ENCODE measurements at places on chromosomes 3 and 15.

DNA sequence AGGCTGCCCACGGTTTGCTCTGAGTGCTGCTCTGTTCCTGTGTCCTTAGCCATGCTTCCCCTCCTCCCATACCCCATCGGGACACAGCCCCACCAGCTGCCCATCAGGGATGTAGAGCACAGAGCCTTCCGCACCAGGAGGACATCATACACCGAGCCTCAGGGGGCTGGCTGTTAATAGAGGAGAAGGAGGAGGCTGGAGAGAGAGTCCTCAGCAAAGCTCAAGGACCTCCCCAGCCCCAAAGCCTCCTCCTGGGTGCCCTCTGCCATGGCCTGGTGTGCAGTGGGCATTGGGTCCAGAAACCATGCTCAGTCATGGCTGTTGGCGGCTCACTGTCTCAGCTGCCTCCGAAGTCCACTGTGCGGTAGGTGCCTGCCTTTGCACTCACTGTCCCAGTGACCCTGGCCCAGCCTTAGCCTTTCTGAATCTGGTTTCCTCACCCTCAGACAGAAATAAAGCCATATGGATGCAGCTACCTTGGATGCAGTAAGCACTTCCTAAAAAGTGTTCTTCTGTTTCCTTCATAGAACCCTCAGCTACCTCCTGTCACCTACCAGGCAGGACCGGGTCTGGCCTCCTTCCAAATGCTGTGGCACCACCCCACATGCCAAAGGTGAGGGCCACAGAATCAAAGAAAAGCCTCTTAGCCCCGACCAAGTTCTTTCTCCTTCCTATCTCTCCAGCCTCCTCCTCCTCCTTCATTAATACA lies 53.9 kb downstream of the ACAD9 start:
- no peak for DNase-seq

DNA sequence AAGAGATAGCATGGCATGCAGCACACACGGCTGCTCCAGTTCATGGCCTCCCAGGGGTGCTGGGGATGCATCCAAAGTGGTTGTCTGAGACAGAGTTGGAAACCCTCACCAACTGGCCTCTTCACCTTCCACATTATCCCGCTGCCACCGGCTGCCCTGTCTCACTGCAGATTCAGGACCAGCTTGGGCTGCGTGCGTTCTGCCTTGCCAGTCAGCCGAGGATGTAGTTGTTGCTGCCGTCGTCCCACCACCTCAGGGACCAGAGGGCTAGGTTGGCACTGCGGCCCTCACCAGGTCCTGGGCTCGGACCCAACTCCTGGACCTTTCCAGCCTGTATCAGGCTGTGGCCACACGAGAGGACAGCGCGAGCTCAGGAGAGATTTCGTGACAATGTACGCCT lies 4.8 kb downstream of the CIB1 start:
- DNase-seq = no peak

DNA sequence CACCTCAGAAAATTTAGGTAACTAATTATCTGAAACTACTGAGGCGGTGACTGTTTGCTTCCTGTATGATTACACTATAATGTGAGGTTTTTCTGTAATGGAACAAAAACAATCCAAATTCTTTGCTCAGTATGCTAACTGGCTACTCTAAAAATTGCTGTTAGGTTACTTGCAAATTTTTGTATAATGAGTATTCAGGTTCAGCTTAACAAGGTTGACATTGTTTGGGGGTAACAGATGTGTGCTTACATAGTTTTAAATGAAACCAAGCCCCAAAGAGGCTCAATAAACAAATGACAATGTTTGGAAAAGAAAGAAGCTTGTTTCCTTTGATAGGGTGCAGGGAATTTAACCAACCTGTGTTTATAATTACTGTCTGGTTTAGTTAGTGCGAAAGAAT lies 414.5 kb upstream of the MDFIC2 start:
- DNase-seq = no peak

DNA sequence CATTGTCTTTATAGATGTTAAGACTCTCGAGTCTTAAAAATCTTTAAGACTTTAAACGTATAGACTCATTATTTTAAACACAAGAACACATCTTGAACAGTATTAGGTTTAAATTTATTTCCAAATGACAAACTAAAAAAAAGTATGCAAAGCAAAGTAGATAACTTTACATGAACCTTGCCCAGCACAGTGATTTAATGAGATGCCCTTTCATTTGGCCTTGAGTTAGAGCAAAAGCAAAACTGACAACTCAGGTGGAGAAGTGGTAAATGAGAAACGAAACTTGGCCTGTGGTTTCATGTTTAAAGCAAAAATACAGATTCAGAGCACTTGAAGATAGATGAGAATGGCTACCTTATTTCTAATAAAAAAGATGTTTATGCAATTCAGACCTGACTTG lies 8.6 kb downstream of the GPR15 start:
- no peak for DNase-seq

DNA sequence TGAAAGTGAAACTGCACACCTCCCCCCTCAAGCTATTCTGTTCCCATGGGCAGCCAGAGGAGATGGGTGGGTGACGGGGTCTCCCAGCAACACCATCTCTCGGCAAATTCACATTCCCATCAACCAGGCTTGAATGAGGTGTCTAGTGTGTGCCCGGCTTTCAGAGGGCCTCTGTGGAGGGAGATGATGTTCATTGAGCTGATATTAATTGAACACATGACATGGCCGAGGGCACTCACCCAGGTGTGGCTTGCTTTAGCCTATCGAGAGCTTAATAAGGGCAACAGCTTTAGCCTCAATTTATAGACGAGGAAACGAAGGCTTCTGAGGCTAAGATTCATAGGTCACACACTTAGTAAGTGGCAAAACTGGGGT lies 288.0 kb downstream of the UACA start:
- DNase-seq = no peak

DNA sequence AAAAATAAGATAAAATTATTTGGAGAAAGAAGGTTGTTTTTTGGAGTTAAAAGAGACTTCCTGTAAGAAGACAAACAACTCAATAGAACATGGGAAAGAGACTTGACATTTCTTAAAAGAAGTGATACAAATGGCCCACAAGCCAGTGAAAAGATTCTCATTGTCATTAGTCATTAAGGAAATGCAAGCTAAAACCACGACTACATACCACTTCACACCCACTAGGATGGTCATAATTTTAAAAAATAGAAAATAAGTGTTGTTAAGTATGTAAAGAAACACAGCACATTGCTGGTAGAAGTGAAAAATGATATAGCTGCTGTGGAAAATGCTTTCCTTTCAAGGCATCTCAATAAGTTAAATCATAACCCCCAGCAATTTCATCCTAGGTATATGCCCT lies 44.4 kb upstream of the GK5 start:
- no peak for DNase-seq

GRCh38 chr15:89421219-89421618 lies 75.2 kb downstream of the RHCG start:
- no peak for DNase-seq

- no peak for DNase-seq
Observed at GRCh38 chr3:182786564-182787196, 6.6 kb upstream of the ATP11B start.

Data from stimulated activated naive CD8-positive, alpha-beta T cell treated with anti-CD3 and anti-CD28 coated beads, Interleukin-15, amount 100 ng/mL, for 72 hours (primary cell).